Ovary (tissue), 10 donors: ENCODE measurements at places on chromosomes 3 and 15. TPM values are rescaled to one million over a fixed set of nuclear protein-coding genes. Genes with fewer than 3 reads are reported as not detected.

GP9 gene
- not detected for total RNA-seq

RAP2B gene
- total RNA-seq, result 9.3 TPM

DNA sequence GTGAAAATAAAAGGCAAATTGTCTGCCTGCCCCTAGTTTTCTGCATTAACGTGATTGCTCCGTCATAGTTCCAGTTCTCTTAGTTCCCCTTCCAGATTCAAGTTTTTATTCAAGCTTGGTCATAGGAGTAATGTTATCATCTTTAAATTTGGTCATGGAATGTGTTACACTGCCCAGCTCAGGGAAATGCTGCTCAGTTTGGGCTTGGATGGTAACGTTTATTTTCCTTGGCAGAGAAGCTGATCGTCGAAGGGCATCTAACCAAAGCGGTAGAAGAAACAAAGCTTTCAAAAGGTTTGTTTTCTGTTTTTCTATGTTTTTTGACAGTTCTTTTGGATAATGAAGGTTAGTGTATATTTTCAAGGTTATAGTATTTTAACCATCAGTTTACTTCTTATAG lies 118.4 kb upstream of the FLNB start:
- H3K4me1 ChIP-seq, result peaks cover 5% of the 10 kb centered on the region
- no peaks in the 10 kb centered on the region for H3K36me3 ChIP-seq
- peak overlapping the region; percentile 15 for H3K4me3 ChIP-seq
- peak overlapping the region; percentile 50 for H3K27ac ChIP-seq

DNA sequence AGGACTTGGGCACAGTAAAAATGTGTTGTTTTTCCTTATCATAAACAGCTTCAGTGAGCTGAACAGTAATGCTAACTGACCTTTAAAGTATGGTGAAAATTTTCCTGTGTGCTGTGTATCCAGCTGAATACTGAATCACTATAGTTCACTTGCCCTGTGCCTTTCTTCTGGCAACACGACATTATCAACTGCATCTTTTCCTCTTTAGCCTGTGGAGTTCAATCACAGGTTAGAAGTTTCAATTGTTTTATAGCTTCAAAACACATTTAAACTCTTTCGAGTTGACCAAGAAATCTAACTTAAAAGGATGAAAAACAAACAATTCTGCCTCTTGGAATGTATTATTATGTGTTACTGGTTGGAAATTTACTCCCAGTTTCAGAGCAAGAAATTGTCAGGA lies 1120.7 kb upstream of the ALCAM start:
- H3K4me1 ChIP-seq, result no peaks in the 10 kb centered on the region
- H3K36me3 ChIP-seq, result no peaks in the 10 kb centered on the region
- H3K4me3 ChIP-seq, result no peak overlapping the region
- H3K27ac ChIP-seq, result no peak overlapping the region
- no peaks in the 10 kb centered on the region for H3K27me3 ChIP-seq
- no peak for DNase-seq

GRCh38 chr15:42036112-42036905 lies 15.5 kb upstream of the PLA2G4E start:
- no peak for DNase-seq
- H3K27me3 ChIP-seq, result no peaks in the 10 kb centered on the region
- no peaks in the 10 kb centered on the region for H3K4me1 ChIP-seq
- H3K4me3 ChIP-seq, result no peak overlapping the region
- H3K36me3 ChIP-seq, result no peaks in the 10 kb centered on the region
